ENCODE measurements at places on chromosomes 1 and 21.
A peak's percentile ranks its signal among the peaks of the same experiment; 100 is the strongest.

DNA sequence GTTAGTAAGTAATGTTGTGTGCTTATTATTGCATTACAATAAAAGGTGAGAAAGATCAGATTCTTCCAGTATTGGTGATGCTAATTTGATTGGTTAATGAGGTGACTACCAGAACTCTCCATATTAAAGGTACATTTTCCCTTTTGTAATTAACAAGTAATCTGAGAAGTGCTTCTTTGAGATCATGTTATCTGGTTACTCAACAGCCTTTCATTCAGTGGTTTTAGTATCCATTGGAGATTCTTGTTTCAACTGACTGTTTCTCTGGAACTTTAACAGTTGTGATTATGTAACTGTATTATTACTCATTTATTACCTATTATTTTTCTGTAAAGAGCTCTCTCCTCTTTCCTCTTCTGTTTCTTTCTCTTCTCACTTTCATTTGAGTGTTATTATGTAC, 86.7 kb downstream of the PEX14 start:
- DNase-seq = peak; percentile 37

DNA sequence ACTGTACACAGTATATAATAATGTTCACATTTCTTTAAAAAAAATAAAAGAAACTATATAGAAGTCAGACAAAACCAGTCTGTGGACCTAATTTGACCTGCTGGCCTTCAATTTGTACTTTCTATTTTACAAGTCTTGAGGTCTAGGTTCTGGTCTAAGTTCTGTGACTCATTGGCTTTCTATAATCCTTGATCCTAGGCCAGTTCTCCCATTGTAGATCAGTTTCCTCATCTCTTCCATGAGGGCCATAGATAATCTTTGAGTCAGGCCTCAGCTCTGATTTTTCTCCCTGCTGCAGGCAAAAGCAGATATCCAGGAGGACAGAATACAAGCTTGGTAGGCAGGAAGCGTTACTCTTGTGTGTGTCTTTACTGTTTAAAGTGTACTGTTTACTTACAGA, 603.7 kb upstream of the CAMK1G start:
- no peak for DNase-seq

DNA sequence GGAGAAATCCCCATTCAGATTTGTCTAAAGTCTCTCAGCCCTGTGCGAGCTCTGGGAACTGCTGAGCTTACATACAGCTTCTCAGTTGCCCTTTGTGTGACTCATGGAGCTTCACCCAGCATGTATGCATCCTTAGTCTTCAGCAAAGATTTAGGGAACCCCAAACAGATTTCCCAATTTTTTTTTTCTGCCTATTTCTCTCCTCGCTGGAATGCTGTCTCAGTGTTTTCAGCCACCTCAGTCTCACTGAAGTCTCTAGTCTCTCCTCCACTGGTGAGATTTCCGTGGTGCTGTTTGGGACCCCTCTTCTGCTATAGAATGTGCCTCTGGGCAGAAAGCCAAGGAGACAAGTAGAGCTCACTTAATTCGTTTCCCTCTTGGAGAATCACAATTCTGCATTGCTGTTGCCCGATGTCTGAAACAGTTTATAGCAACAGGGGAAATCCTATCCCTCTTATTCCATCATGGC, 28.1 kb upstream of the TXLNA start:
- DNase-seq = peak; percentile 71

DNA sequence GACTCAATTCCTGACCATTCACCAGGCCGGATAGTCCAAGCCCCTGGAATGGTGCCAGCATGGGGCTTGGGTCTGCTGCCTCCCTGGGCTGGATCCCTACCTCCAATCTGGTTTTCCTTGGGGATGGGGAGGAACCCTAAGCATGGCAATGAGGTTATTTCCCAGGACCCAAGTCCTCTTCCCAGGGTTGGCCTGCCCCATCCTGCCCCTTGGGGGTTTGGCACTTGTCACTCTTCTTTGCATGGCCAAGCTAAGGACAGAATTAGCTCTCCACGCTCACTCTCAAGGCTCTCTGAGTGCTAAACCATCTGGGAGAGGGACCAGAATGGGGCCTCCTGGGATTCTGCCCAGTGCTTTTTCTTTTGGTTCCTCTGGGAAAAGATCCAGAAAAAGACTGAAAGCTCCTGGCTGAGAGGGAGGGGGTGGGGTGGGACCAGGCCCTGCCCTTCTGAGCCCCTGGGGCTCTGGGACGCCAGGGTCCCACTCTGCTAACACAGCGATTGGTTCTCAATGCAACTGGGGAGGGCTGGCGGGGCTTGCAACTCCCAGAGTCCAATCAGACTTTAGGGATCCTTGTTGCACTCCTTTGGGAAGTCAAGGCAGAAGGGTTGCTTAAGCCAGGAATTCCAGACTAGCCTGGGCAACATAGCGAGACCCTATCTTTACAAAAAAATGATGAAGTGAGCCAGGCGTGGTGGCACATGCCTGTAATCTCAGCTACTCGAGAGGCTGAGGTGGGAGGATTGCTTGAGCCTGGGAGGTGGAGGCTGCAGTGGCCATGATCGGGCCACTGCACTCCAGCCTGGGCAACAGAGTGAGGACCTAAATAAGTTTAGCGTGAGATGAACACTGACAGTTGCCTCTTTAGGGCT, 52.7 kb downstream of the DHRS3 start:
- DNase-seq = peak; percentile 40

DNA sequence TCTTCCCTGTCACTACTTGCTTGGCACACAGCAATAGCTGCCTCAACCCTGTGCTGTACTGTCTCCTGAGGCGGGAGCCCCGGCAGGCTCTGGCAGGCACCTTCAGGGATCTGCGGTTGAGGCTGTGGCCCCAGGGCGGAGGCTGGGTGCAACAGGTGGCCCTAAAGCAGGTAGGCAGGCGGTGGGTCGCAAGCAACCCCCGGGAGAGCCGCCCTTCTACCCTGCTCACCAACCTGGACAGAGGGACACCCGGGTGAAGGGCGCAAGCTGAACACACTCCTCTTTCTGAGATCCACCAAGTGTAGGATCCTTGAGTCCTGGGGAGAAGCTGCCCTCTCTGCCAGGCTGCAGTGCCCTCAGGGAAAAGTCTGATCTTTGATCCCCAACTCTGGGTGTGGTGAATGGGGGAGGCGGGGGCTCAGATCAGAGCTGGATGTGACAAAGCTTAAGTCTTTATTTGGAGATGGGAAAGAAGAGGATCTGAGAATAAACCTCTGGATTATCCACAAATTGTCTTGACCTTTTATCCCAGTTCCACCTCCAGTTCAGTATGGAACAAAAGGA, 1.2 kb downstream of the RXFP4 start:
- DNase-seq = no peak

- DNase-seq = no peak
Measured at GRCh38 chr1:63954187-63954586, 180.4 kb downstream of the ROR1 start.

DNA sequence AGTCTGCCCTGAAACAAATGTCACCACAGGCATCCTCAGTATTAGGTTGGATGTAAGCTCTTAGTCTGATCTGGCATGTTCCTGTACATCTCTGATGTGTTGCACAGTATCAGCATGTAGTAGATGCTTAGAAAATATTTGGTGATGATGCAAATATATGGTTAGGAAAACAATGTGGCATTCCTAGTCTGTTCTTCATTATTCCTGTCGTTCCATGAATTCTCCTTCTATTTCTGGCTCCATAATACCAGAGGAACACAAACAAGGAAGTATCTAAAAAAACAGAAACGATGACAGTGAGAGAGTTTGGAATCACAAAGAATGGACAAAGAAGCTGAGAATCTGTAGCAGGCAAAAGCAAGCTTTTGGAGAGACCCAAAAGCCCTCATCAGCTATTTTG, 236.6 kb downstream of the HHAT start:
- DNase-seq = peak; percentile 50

GRCh38 chr21:21230672-21231071, 232.5 kb downstream of the NCAM2 start:
- DNase-seq = no peak

DNA sequence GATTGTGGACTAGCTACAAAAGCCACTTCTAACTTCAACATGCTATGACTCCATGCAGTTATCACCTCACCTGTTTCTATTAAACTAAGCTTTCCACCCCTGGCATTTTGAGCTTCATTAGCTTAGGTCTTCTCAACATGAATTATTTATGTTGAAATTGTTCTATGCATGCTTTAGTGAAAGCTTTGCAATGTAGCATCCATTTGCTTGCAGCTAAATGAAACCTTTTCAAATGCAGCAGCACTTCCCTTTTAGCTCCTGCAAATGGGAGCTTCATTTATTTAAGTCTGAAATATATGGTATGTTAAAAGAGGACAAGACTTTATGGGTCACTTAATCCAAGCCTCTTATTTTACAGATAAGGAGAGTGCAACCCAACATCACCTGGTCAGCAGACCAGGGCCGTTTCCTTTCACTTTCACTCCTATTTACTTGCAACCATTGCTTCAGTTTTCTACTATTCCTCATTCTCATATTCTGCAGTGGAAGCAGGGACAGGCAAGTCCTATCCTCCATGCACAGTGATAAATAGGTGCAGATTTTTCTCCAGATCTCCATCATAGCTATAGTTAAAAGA, 56.4 kb upstream of the SAMSN1 start:
- no peak for DNase-seq

DNA sequence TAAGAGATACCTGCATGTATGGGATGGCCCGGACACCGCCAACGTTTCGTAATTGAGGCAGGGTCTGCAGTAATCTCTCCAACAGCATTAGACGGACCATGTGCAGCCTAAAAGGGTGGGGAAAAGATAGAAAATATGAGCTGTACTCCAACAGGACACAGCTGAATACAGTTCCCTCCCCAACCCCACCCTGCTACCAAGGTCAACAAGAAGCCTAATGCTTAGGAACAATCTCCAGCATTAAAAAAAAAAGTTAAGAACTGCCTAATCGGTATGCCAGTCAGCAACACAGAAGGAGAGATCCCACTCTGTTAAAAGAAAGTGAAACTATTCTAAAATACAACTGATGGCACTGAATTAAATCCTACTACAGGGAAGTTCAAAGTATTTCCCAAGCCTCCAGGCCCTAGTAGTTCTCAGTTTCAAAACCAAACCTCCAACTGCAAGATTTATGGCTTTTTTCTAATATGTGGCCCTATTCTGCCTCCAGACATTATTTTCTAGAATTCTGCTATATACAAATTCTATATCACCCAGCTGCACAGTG, 81.0 kb downstream of the UBR4 start:
- DNase-seq = no peak

DNA sequence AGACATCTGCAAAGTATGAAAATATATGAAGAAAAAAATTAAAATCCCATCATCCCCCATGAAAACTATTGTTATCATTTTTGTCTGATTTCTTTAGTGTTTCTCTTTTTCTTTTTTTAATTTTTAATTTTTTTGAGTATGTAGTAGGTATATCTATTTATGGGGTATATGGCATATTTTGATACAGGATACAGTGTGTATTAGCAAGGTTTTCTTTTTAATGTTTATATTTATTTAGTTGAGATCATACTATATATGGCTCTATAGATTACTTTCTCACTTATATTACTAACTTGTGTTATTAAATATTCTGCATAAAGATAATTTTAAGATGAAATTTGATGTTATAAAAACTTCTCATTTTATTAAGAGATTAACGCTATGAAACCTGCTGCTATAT, 11.4 kb downstream of the LGALS8 start:
- DNase-seq = no peak

GRCh38 chr1:25109531-25109951, 122.8 kb downstream of the SYF2 start:
- no peak for DNase-seq

DNA sequence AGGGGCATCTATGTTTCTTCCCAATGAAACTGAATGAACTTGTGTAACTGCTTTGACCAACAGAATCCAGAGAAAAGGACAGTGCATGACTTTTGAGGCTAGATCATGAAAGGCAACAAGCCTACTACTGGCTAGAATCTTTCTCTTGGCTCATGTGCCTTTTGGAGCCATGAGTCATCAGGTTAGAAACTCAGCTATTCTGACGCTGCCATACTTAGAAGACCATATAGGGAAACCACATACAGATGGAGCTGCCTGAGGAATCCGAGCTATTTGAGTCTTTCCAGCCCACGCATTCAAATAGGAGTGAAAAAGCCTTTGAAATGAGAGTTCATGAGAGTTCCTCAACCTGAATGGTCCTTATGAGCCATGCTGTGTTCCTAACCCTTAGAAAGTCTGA, 738.5 kb upstream of the CHRM3 start:
- DNase-seq = peak; percentile 91

- DNase-seq = no peak
Measured at GRCh38 chr1:206778031-206778430, 5.7 kb upstream of the IL10 start.

DNA sequence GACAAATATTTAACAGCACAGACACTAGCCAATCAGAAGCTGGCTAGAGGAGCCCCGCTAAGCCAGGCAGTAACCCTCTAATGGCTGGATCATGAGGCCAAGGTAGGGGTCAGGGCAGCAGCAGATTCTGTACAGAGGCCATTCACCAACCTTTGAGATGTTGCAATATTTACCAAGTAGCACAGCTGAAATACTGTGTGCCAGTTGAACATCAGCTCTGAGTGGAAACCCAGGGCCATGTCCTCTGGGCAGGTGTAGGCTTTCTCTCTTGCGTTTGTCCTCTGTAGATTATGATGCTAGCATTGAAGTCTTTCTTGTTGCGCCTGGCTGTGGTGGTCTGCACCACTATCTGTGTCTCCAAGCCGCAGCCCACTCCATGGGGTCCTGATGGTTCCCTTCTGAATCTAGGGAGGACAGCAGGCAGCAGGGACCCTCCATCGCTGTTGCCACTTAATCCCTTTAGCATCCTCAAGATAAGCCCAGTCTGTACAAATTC, 2.5 kb upstream of the COG2 start:
- no peak for DNase-seq

DNA sequence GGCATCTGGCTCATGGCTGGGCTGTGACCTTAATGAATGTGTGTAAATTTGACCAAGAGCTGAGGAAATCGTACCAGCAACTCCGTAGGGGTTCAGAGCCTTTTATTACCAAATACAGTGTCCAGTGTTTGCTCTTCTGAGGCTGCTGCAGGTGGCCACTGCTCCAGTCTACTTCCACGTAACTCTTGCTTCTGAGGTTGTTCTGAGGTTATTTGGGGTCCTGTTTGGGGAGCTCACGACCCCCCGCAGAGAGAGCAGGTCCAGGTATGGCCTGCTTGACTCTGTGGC, 33.6 kb downstream of the MAN1C1 start:
- DNase-seq = no peak

GRCh38 chr1:58392083-58392482, 154.4 kb downstream of the OMA1 start:
- no peak for DNase-seq

- no peak for DNase-seq
Measured at GRCh38 chr1:178241837-178242236, 147.9 kb downstream of the RASAL2 start.

DNA sequence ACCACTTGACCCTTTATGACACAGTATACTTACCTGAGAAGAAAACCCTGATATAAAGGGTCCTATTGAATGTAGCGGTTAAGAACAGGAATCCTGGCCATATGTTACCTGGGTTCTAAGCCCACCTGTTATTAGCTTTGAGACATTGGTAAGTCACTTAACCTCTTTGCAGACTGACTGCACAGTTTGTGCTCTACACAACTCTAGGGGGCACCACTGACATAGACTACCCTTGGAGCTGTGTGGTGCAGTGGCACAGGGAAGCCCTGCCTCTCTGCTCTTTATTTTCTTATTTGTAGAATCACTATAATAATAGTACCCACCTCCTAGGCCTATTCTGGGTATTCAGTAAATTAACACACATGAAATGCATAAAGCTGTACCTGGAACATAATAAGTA, 165.6 kb downstream of the C1orf94 start:
- no peak for DNase-seq

GRCh38 chr1:99763956-99764355, 2.5 kb downstream of the FRRS1 start:
- DNase-seq = peak; percentile 6
